ENCODE measurements at places on chromosomes 4 and X. TPM values are rescaled to one million over a fixed set of nuclear protein-coding genes. Genes with fewer than 3 reads are reported as not detected.

- no peak for DNase-seq
These were observed 1655.5 kb upstream of the AGA start for GRCh38 chr4:179097741-179098140.

GRCh38 chr4:138953961-138954371, 61.6 kb upstream of the NOCT start:
- peak; percentile 47 for DNase-seq

GRCh38 chr4:67658302-67658701, 42.7 kb downstream of the UBA6 start:
- DNase-seq: no peak

- DNase-seq: no peak
These were observed 53.4 kb upstream of the PSAPL1 start for GRCh38 chr4:7487998-7488671.

- DNase-seq: no peak
These were observed 386.6 kb upstream of the CPEB2 start for GRCh38 chr4:14615671-14616070.

- DNase-seq: no peak
These were observed 98.9 kb downstream of the TLL1 start for GRCh38 chr4:165971933-165972332.

DNA sequence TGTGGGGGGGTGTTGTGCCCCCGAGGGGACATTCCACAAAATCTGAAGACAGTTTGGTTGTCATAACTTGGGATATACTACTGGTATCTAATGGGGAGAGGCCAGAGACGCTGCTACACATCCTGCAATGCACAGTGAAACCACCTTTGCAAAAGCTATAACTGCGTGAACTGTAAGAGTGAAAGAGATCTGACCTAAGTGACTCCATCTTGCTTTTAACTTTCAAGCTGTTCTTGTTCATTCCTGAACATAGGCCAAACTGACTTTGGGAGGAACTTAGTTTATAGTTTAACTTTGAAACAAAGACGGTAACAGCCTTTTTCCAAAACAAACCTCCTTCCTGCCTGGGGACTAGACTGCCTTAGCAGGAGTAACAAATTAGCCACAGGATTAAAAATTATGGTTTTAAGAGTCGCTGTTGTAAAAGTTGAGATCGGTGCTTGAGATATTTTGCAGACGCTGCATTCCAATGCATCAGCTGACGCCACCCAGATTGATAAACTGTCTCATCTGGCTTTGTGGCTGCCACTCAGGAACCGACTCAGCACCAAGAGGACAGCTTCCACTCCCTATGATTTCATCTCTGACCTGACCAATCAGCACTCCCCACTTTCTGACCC, 70.9 kb downstream of the ATXN3L start:
- peak; percentile 40 for DNase-seq

The C4orf50 gene
- total RNA-seq: not detected

DNA sequence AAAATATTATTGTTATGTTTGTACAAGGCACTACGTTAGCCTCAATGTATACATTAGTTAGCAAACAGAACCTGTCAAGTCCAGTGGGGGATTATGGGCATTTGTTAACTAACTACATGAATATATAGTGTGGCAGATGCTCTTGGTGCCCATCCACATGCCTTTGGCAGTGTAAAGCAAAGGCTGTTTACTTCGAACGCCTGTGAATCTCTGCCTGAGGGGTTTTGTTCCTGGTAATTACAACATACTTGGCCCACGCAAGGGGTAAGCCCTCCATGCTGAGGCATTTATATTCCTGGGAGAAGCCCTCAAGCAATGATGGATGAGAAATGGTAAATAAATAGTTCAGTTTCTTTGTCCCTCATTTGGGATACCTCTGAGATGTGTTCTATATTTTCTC, 119.7 kb downstream of the IL1RAPL1 start:
- DNase-seq: no peak

The APELA gene
- 24.9 TPM for total RNA-seq

The GRIA2 gene
- total RNA-seq: not detected

- no peak for DNase-seq
These were observed 97.5 kb downstream of the MAOA start for GRCh38 chrX:43753637-43754036.

DNA sequence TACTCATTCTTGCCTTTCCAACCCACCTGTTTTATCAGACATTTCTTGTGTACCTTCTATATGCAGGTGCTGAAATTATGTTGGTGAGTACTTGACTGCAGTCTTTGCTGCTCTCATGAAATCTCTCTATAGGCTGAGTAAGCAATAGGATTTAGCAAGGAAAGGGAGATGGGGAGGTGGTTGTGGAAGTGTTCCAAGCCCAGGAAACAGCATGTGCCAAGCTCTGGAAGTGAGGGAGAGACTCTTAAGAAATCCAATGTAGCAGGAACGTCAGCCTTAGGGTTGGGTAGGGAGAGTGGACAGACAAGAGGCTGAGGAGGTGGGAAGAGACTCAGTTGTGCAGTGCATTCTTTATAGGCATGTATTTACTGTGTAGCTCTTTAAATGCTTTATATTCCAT, 5.6 kb downstream of the SEPTIN11 start:
- DNase-seq: no peak

The RHOH gene
- not detected for total RNA-seq

The PRDM8 gene
- 8.5 TPM for total RNA-seq

DNA sequence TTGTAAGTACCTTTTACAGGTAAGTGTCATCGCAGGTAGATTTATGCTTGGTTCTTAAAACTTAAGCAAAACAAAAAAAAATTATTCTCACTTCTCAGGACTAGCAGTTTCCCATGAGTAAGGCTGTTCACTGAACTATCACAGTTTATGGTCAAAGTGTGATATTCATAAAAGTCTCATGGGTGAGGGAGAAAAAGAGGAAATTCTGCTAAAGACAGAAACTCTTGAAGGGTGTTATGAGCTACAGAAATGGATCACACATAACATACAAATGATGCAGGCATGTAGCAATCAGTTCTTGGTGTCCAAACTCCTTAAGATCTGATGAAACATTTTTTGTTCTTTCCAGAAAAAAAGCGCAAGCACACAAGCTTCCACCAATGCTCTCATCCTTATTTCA, 8.5 kb downstream of the RAB9A start:
- no peak for DNase-seq

DNA sequence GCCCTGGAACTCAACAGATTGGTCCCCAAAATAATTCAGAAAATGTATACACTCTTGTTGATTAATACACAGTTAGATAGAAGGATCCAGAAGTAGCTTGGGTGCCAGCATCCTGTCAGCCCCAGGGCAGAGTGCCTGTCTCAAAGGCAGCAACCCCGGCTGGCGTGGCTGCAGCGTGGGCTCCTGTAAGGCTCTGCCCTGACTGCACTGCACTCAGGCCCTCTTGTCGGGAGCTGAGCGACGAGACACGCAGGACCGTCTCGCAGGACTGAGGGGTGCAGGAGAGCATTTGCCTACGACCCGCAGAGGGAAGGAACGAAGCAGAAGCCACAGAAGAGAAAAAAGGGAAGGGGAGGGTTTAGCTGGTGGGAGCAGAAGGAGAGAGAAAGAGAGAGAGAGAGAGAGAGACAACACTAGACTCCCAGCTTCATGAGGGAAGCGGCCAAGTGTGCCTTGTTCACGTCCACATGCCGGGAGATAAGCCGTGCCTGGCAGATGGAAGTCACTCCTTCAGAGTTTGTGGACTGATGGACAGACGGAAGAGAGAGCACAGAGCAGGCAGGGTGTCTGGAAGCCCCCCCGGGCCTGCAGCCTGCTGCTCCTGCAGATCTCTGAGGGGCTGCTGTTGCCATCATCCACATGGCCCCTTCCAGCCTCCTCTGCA, 38.7 kb upstream of the HELT start:
- no peak for DNase-seq

The ARHGAP6 gene
- total RNA-seq: 1.2 TPM

The TGIF2LX gene
- total RNA-seq: not detected

The RAB33A gene
- 0.75 TPM for total RNA-seq

The JCHAIN gene
- total RNA-seq: not detected

- no peak for DNase-seq
These were observed 1.7 kb downstream of the TSPAN7 start for GRCh38 chrX:38563030-38563429.

The HHIP gene
- total RNA-seq: 8.8 TPM

DNA sequence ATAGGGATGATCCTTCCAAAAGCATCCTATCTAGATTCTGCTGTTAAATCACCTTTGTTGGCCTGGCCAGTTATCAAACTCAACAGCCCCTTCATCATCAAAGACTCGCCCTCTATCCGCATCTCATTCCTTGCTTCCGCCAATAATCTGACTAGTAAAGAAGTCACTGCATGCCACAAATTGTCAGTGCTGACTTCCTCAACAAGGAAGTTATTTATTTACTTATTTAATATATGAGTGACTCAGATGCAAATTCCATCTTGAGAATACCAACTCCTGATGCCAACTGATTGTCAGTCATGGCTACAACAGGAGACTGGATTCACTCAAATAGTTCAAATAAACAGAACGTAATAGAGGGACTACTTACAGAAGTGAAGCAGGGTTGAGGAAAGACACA, 283.8 kb downstream of the TRIML1 start:
- no peak for DNase-seq

DNA sequence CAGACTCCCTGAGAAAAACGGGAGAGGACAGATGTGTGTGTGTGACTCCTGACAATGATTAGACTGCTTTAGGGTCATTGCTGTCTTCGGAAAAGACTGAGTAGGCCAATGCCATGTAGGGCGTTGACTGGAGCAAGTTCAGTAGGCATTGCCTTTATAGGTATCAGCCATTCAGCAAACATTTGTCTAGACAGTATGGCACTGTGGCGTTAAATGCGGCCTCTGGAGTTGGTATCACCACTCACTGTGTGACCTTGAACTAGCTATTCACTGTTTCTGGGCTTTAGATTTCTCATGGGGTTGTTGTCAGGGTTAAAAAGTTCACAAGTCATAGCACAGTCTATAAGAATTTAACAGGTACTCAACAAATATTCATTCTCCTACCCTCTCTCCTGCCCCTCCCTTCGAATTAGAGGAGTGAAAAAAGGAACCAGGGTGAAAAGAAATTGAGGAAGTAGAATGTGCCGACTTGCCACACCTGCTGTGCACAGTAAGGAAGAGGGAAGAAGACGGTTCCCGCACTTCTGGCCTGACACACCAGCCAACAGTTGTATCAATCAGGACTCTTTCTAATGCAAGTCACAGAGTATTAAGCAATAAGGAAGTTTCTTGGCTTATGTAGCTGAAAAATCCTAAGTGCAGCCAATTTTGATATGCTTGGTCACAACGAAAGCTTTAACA, 83.2 kb upstream of the PLAC8 start:
- DNase-seq: no peak

- DNase-seq: no peak
These were observed 252.0 kb upstream of the PPARGC1A start for GRCh38 chr4:24141836-24142235.

- DNase-seq: no peak
These were observed 38.7 kb upstream of the FRAS1 start for GRCh38 chr4:78018271-78019049.

DNA sequence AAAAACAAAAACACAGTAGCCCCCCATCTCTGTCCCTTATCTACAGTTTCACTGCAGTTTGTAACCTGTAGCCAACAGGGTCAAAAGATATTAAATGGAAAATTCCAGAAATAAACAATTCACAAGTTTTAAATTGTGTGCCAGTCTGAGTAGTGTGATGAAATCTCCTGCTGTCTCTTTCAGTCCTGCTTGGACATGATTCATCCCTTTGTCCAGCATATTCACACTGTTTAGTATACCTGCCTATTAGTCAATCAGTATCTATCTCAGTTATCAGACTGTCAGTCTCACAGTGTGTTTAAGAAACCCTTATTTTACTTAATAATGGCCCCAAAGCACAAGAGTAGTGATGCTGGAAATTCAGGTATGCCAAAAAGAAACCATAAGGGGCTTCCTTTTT, 21.9 kb downstream of the CNOT6L start:
- DNase-seq: no peak

DNA sequence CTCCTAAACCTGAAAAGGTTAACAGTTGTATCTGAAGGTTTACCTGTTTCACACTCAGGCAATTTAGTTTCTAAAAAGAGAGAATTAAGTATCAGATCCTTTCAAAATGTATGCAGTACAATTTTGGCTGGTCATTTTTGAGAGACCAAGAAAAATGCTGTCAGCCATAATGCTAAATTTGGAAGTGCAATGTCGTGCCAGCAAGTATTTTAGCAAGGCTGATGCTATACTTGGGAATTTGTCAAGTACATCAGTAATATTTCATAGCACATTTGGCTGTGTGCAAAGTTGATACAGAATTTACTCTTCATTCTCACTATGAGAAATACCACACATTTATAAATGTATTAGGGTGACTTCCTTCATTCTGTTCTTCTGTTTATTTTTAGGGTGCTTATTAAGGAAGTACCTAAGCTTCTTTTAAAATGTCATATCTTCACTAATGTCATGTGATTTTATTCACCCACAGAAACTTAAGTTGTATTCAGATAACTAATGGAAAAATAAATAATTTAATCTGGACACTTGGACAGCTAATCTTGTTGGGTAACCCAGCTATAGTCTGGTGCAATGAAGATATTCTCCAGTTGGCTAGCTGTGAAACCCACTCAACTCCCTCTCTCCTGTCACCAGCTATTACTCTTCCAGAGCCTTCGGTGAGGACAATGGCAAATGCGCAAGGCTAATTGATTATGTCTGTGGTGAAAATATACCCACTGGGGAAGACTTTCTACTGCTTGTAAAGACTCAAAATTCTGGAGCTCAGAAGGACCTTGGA, 84.2 kb upstream of the TLL1 start:
- DNase-seq: no peak

GRCh38 chr4:74738464-74739143, 55.7 kb downstream of the BTC start:
- DNase-seq: no peak

DNA sequence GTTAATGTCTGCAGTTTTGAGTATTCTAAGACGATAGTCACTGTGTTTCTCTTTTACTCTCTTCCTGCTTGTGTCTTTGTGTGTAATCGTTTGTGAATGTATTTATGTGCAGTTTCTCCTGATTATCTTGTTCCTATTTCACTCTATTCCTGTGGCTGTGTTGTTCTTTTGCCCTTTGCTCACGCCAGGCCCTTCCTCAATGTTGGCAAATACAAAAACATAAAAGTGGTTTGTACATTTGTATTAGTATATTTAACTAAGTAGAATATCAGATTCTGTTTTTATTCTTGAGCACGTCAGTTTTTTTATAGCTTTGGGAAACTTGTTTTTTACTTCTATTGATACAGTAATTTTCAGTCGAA, 107.6 kb upstream of the BMPR1B start:
- DNase-seq: no peak

- no peak for DNase-seq
These were observed 281.6 kb downstream of the KLHL13 start for GRCh38 chrX:117835034-117835433.

The METAP1 gene
- total RNA-seq: 56.5 TPM

- DNase-seq: no peak
These were observed 937.6 kb upstream of the SLIT2 start for GRCh38 chr4:19314116-19314515.

The XAGE3 gene
- not detected for total RNA-seq

Measured in SJSA1 (cell line).